ENCODE measurements at places on chromosomes 2 and 18.

DNA sequence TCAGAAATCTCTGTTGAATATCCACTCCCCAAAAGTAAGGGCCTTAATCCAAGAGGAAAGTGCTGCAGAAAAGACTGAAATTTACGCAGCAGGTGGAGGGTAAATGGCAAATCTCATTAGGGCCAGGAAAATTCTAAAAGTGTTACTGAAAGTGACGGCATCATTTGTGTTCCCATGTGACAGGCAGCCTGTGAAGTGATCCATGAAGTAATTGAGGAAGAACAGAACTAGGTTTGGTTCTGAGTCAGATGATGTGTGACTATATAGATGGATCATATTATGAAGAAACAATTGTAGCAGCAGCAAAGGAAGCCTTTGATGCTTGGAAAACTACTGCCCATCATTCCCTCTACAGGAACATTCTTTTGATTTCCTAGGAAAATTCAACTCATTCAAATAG is 401.2 kb downstream of the TGIF1 start:
- no peak for DNase-seq

DNA sequence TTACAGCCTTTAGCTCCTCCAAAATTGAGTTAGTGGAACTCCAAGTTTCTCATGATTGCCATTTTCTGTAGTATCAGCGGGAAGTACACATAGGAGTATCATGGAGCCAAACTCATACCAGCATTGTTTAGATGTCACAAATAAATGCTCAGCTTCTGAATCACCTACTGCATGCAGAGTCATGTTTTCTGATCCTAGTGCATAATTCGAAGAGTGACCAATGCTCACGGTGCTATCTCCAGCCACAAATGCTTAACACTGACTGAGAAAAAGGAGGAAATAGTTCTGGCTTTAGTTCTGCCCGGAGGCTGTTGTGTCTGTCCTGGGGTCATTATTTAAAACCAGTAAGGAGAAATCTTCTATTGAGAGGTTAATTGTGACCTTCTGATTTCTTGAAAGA is 45.4 kb upstream of the LRATD1 start:
- DNase-seq, result peak; percentile 9

- peak; percentile 22 for DNase-seq
Measured at GRCh38 chr2:203878063-203878462, 10.5 kb downstream of the CTLA4 start.

DNA sequence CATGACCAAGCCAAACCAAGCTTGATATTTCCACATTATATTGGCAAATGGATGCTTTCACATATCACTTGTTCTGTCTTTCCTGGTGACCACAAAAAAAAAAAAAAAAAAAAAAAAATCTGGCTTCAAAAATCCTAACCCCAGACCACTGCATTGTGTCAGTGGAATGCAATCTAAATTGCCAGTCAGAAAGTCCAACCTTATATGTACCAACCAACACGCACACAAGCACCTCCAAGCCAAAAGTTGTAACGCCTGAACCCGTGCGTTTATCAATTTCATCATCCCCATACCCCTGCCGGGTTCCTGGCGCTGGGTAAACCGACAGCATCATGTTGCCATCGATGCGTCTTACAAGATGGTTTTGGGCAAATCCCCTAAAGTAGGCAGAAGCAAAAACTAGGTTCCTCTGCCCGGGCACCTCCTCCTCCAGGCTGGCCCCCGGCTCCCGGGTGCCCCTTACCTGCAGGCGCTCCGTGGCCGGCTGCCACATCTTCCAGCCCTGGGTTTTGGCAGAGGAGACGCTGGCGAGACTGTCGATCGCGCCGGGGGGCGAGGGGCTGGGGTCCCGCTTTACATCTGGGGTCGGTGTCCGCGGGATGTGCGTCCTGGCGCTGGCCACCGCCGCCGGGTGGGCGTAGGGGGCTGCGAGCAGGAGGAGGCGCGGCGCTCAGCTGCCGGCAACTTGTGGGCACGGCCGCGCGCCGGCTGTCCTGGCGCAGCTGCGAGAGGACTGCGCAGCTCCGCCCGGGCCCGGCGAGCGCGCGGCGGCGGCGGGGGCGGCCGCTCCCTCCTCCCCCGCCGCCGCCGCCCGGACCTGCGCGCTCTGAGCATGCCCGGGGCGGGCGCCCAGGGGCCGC is at the start of gene PID1:
TSS of gene PID1 (minus strand) at position 737 of the 860 bp plus-strand sequence. CDS start at position 493, 244 bp downstream.
- peak; percentile 91 for DNase-seq

GRCh38 chr2:168529054-168529833 is 73.2 kb downstream of the CERS6 start:
- DNase-seq, result no peak

DNA sequence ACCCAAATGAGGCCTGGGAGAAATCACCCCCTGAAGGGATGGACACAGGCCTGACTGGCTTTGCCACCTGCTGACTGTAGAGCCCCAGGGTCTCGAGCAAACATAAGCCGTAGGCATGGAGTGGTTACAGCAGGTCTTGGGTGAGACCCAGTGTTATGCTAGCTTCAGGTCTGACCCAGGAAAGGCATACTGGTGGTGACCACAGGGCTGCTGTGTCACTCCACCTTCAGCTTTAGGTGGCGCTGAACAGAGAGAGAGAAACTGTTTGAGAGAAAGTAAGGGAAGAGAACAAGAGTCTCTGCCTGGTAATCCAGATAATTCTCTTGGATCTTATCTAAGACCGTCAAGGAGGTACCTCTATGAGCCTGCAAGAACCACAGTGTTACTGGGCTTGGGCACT is 1544.2 kb upstream of the TMEFF2 start:
- DNase-seq, result no peak

DNA sequence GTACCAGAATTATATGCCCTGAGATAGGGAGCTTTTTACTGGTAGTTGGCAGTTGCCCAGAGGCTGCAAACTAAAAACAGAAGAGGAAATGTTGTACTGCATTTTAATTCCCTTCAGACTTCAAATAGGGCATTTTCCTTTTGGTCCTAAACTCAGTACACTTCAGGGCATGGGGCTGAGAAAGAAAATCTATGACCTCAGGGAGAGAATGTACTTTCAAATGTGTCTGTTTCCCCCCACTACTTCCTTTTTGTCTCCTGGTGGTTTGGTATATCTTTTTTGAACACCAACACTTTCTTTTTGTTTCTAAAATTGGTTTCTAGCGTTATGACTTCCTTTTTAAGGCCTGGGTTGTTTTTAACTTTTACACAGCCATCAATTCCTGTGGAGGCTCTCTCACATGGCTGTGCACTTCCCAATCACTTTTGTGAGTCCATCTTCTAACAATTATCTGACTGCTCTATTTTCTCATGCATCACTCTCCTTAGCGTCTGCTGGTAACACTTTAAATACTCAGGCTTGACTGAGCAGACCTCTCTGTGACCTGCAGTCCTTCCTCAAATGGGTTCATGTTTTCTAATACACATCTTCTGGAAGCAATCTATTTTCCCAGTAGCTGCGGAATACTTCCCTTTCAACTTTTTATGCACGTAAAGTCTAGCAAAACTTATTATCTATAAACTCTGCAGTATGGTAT is 596.0 kb downstream of the LRP1B start:
- no peak for DNase-seq

DNA sequence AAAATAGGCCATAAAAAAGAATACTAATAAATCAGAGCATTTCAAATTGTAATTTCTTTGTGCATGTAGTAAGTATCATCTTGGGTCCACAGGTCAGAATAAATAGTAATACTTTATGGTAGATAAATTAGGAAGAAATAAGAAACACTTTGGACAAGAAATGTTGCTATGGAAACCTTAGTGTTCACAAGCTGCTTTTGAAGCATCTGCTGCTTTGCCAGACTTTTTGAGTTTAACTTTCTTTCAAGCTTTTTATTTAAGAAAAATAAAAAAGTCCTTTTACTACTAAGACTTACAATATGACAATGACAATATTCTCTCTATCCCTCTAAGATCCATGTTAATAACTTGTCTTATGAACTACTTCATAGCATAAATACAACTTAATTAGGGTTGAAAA is 690.7 kb upstream of the FSHR start:
- DNase-seq, result no peak

- no peak for DNase-seq
Measured at GRCh38 chr2:193847991-193848390, 1653.3 kb upstream of the TMEFF2 start.

DNA sequence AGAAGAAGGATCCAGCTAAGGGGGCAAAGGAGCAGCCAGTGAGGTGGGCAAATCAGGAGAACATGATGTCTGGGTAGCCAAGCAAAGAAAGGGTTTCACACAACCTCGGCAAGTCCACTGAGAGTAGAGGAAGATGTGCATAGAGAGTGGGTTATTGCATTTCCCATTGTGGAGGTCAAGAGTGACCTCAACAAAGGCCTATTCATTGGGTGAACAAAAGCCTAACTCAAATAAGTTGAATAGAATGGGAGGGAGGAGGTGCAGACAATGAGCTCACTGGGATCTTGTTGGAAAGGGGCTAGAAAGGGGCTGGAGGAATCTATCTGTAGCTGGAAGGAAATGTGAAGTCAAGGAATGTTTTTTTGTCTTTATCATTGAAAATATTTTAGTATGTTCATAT is 14.0 kb upstream of the PDCL3 start:
- no peak for DNase-seq

DNA sequence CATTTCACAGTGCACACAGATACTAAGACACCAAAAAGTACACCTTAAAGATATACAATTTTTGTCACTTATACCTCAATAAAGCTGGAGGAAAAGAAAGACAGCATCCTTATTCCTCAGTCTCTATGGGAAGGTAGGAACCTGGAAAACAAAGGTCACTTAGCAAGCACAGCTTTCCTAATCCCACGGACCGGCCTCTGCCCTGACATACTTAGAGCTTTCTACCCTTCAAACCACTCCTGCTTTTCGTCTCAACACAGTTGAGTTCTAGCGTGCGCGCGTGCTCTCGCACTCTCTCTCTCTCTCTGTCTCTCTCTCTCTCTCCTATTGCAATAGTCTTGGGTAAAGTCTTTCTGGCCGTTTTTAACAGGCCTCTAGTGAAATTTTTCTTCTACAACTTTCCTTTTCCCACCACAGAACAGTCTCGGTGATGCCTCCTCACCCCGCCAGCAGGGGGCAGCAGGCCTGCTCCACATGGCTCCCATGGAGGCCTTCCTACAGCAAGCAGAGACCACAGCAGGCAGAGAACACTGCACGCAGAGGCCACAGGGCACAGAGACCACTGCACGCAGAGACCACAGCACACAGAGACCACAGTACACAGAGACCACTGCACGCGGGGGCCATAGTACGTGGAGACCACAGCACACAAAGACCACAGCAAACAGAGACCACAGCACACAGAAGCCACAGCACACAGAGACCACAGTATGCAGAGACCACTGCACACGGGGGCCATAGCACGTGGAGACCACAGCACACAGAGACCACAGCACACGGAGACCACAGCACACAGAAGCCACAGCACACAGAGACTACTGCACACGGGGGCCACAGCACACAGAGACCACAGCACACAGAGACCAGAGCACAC is 106.9 kb downstream of the FBXO15 start:
- DNase-seq, result peak; percentile 36

DNA sequence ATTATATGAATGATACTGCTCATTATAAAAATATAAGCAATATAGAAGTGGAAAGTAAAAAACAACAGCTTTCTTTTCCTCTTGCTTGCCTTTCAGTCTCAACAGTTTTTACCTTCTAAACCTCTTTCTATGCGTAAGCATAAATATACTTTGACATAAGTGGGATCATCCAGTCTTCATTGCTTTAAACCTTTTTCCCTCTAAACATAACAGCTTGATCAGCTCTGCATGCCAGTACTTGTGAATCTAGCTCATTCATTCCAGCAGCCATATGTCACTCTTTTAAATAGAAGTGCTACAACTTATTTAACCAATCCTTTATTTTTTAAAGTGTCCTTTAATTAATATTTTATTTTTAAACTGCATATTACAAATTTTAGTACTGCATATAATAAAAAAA is 88.1 kb downstream of the TTC27 start:
- DNase-seq, result no peak

DNA sequence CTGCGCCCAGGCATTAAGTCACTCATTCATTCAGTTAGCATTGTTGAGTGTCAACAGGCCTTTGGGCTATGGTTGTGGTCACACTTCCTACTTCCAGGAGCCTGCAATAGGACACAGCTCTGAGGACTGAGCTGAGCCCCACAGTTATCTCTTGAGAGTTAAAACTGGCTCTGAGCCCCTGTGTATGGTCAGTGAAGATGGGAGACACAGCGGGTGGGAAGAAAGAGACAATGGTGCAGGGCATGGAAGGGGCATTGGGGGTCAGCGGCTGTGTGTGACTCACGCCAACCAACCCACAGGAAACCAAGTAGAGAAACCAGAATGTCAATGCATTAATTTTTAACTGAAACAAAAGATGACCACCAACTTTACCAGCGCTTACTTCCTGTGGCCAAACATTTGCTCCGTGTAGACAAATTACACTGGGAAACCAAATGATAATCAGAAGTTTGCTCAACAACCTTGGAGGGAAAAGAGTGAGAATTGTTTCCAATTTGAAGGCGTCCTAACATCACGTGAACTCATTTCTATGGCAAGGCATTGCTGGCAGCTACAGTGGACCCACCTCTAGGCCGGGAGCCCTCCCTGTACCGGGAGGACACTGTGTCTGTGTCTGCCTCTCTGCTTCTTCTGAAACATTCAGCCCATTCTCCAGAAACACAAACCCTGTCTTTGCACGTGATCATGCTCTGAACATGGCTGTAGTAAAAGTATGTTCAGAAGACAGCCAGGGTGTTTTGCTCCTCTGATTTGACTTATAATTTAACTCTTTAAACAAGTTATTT is 212.0 kb upstream of the ID2 start:
- DNase-seq, result no peak

- DNase-seq, result no peak
Measured at GRCh38 chr2:108612514-108613183, 78.4 kb downstream of the LIMS1 start.

GRCh38 chr2:147782141-147782930 is 62.5 kb upstream of the ACVR2A start:
- DNase-seq, result peak; percentile 38

DNA sequence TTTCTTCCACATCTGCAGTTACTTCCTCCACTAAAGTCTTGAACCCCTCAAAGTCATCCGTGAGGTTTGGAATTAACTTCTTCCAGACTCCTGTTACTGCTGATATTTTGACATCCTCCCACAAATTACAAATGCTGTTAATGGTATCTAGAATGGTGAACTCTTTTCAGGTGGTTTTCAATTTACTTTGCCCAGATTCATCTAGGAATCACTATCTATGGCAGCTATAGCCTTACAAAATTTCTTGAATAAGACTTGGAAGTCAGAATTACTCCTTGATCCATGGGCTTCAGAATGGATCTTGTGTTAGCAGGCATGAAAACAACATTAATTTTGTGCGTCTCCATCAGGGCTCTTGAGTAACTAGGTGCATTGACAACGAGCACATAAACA is 19.9 kb downstream of the EPAS1 start:
- no peak for DNase-seq

- peak; percentile 31 for DNase-seq
Measured at GRCh38 chr18:3910512-3910911, 460.5 kb downstream of the TGIF1 start.

DNA sequence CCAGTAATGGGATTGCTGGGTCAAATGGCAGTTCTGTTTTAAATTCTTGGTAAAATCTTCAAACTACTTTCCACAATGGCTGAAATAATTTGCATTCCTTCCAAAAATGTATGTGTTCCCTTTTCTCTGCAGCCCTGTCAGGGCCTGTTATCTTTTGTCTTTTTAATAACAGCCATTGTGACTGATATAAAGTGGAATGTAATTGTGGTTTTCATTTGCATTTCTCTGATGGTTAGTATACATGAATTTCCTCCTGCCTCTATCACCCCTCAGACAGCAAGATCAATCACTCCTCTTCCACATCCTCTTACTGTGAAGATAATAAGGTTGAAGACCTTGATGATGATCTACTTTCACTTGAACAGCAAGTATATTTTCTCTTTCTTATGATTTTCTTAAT is 304.8 kb upstream of the FSIP2 start:
- no peak for DNase-seq

Data from AG20443 (cell line).